Adrenal gland (tissue), 19 donors: ENCODE measurements at places on chromosomes 1 and 21. TPM values are rescaled to one million over a fixed set of nuclear protein-coding genes. Genes with fewer than 3 reads are reported as not detected.

DNA sequence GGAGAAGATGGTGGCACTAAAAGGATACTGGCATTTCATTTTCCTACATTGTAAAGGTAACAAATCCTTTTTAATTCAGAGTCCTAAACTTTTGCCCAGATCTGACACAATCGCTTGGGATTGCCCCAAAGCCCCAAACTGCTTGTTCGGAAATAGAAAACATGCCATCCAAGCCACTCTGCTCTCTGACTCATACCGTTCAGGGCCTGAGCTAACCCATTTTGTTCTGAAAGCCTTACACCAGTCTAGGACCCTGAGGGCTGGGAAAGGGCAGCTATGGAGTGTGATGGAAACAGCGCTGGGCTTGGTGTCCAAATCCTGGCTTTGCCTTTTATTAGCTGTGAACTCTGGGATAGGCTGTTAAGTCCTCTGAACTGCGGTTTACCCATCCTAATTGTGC is 159.4 kb upstream of the UBE2U start:
- DNase-seq = no peak

GRCh38 chr1:109395602-109396512 is 1.9 kb downstream of the SORT1 start:
- no peak for DNase-seq

DNA sequence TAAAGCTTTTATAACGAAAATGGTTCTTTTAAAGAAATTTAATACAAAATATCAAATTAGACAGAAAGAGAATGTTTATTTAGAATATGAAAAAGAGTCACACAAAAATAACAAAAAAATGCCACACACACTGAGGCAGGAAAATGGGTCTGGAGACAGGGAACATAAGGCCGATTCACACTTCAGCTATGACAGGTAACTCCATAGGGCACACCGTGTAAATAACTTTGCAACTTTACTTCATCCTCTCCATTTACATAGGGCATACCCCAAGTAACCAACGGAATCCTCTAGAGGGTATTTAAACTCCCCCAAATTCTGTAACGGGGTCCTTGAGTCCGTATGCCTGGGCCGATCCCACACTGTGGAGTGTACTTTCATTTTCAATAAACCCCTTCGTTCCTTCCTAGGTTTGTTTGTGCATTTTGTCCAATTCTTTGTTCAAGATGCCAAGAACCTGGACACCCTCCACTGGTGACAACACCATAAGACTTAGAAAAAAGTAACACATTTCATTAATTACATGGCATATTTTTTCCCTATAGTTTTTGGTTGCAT is 23.1 kb upstream of the PTGS2 start:
- DNase-seq = no peak

DNA sequence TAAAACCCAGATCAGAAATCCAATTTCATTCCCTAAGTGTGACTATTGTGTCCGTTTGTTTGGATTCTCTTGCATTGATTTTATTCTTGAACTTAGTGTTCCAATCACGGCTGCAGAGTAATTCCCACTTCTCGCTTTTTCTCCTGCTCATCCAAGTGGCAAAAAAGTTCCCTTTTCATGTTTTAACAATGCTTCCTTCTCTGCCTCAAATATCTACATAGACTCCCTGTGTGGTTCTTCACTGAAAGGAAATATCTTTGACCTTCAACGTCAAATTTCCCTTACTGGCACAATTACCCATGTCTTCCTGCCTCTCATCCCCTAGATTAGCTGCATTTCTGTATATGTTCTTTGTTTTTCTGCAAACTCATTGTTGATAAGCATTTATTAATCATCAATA is 305.4 kb downstream of the BACH1 start:
- no peak for DNase-seq

GRCh38 chr1:159786465-159786864 is 5.7 kb downstream of the DUSP23 start:
- DNase-seq = no peak

OR2T5 gene
- not detected for total RNA-seq
